Urothelium cell line (cell line): ENCODE measurements at places on chromosomes 4 and X.

GRCh38 chr4:177297785-177298391 lies 11.8 kb upstream of the NEIL3 start:
- no peak for DNase-seq

DNA sequence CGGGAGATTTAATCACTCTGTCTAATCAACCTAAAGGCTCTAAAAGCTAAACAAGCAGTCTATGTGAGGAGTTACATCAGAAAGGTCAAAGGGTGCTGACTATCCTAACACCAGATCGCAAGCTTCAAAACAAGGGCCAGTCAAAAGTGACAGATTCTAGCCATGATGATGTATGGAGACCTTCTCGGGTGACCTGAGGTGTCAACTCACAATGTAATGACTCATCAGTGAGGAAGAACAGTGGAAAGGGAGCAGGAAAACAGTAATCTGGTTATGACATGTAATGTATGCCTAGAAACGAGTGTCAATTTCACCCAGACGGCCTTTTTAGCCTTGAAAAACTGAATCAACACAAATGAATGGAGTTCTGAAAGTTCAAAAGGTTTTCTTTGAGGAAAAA lies 375.3 kb downstream of the IDS start:
- peak; percentile 1 for DNase-seq

GRCh38 chrX:21778236-21778635 lies 20.3 kb upstream of the SMPX start:
- no peak for DNase-seq

- no peak for DNase-seq
These were observed 119.0 kb upstream of the MID1 start for GRCh38 chrX:10739426-10739825.

DNA sequence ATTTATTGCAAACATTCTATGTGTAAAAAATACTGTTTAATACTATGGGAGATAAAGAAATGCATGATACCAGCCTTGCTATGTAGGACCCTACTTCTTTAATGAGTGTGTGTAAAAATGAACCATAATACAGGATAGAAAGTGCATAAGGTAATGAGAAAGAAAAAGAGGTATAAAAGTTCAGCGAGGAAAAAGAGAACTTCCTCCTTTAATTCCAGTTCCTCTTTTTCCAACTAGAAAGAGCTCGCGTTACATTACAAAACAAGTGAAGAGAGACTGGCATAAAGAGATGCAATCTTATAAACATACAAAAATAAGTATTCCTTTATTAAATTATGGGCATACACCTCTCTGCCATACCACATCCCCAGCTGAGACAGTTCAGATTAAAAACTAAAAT lies 77.4 kb downstream of the ANKRD17 start:
- DNase-seq, result no peak
